NCI-H2081 treated with DMSO at 0.1 percent for 48 hours (cell line): ENCODE measurements at places on chromosomes 1 and 21.

GRCh38 chr1:72288886-72289285 is 6.5 kb upstream of the NEGR1 start:
- no peak for DNase-seq

DNA sequence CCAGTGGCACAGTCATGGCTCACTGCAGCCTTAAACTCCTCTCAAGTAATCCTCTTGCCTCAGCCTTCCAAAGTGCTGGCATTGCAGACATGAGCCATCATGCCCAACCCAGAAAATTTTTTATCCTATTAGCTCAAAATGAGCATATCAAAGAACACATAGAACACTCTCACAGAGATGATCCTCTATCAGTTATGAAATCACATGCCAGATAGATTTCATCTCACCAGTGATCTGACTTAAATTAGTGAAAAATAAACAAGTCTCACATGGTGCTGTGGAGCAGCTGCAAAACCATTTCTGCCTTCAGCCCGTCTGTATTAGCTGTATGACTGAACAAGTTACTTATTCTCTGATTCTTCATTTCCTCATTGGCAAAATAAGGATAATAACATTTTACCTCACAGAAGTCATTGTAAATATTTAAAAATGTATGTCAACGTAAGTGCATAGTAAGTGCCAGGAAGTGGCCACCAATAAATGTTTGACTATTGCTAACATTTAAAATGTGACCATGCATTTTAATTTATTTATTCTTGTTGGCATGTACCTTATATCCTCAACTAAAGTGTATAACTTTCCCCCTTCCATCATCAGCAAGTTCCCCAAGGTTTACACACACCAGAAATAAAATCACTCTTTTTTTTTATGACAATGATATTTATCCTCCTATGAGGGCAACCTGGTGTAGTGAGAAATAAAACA is 29.0 kb upstream of the SLC19A2 start:
- DNase-seq: no peak

- DNase-seq: no peak
These were observed at the start of gene SYNC for GRCh38 chr1:32702599-32703478. TSS of gene SYNC (minus strand) at chr1:32702770. CDS start at chr1:32702660, 110 bp downstream.

- no peak for DNase-seq
These were observed 39.0 kb upstream of the ATG4C start for GRCh38 chr1:62744611-62745577.

DNA sequence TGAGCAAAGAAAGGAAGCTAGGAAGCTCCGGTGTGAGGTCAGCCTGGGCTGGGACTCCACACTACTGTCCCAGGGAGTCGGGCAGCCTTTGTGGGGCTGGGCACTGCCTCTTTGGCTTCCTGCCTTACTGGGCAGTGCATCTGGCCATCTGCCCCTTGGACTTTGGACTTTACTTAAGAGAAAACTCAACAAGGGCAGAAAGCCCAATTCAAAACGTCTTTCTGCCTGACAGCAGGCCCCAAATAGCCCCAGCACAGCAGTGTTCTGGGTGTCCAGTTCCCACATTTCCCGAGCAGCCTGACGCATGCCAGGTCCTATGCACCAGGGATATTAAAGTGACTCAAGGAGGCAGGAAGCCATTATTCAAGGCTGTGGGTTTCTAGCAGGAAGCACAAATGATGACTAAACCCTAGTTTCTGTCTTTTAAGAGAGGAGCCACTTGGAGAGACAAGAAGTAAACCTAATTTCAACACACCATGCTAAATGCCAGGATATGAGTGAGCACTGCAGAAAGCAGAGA is 37.9 kb upstream of the EDEM3 start:
- no peak for DNase-seq

- DNase-seq: no peak
These were observed 28.4 kb downstream of the RASAL2 start for GRCh38 chr1:178122283-178122682.

- DNase-seq: no peak
These were observed 98.9 kb upstream of the IRF2BP2 start for GRCh38 chr1:234708700-234709395.

DNA sequence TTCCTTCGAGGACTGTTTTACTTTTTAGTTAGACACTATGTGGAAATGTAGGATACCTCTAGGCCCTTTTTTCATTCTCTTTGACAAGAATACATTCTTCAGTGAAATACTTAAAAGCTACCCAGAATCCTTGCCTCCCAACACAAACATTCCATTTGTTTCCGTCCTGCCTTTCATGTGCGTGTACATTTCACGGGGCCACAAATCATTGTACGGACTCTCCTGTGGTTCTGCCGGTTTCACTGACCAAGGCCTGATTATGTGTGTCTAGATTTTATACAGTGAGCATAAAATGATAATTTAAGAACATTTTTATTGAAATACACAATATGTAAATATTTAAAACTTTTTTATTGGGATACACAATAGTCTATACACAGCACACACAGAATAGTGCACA is 76.4 kb downstream of the RUNX3 start:
- DNase-seq: no peak

DNA sequence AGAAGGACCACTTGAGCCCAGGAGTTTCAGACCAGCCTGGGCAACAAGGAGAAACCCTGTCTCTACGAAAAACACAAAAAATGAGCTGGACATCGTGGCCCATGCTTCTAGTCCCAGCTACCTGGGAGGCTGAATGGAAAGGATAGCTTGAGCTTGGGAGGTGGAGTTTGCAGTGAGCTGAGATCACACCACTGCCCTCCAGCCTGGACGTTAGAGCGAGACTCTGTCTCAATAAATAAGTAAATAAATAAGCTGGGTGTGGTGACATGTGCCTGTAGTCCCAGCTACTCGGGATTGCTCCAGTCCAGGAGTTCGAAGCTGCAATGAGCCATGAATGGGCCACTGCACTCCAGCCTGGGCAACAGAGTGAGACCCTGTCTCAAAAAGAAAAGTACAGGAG is 3.6 kb downstream of the AKR1A1 start:
- DNase-seq: no peak
